H4 (cell line): ENCODE measurements at places on chromosomes 7 and 10. TPM values are rescaled to one million over a fixed set of nuclear protein-coding genes. Genes with fewer than 3 reads are reported as not detected.

The ATE1 gene
- 11.1 and 25.7 TPM in 2 replicates for total RNA-seq

The ANLN gene
- 132 and 151 TPM in 2 replicates for total RNA-seq

The DOCK1 gene
- total RNA-seq: 28.9 and 34.4 TPM in 2 replicates

The OR6B1 gene
- not detected in 2 replicates for total RNA-seq

The IL2RA gene
- not detected in 2 replicates for total RNA-seq

The GPR22 gene
- total RNA-seq: not detected in 2 replicates

The PGAM2 gene
- not detected in 2 replicates for total RNA-seq

GRCh38 chr10:131702531-131703356 lies 198.1 kb upstream of the PPP2R2D start:
- no peak for DNase-seq

DNA sequence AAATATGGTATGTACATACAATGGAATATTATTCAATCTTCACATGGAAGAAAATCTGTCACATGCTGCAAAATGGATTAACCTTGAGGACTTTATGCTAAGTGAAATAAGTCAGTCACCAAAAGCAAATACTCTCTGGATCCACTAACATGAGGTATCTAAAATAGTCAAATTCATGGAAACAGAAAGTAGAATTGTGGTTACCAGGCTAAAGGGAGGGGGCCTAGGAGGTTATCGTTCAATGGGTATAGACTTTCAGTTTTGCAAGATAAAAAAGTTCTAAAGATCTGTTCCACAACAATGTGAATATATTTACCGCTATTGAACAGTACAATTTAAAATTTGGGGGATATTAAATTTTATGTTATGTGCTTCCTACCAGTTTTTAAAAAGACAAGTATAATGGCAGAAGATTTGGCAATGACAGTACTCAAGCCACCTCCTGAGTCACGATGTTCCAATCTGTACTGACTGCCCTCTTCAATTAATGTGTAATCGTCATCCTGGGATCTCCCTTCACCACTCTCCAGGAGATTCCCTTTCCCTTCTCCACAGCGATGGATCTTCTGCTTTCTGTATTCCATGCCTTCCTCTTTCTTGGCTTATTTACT lies 32.3 kb upstream of the IL6 start:
- DNase-seq: no peak

DNA sequence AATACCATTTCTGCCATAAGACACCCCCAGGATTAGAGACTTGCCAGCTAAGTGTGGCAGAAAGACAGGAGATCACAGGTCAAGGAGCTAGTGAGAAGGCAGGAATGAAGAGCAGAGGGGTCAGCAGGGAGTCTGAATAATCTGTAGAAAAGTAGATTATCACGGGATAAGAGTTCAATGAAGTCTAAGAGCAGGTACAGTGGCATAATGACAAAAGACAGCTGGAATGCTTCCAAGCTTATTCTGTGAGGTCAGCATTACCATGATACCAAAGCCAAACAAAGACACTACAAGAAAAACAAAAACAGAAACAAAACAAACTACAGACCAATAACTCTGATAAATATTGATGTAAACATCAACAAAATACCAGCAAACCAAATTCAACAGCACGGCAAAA lies 20.8 kb downstream of the PILRA start:
- no peak for DNase-seq

- DNase-seq: no peak
Observed at GRCh38 chr10:103442031-103442461, 10.1 kb downstream of the CALHM2 start.

- DNase-seq: no peak
Observed at GRCh38 chr10:35219292-35219691, 92.6 kb downstream of the CREM start.

- no peak for DNase-seq
Observed at GRCh38 chr7:137985253-137985896, 16.5 kb downstream of the CREB3L2 start.

DNA sequence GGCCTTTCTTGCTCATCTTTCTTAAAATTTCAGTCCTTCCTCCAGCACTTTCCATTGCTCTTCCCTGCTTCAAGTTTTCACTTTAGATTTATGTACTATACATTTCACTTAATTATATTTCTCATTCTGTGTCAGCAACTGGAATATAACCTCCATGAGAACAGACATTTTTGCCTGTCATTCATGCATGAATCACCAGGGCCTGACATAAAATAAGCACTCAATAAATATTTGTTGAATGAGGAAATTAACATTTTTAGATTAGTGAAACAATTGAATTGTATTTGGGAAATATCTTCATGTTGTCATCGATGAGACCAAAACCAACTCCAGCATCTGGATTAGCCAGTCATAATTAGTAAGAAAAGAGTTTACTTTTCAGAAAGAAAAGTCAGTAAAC lies 6.1 kb downstream of the SAMD9L start:
- DNase-seq: no peak

GRCh38 chr10:5512881-5513612 lies 11.7 kb upstream of the CALML3 start:
- no peak for DNase-seq
